ENCODE measurements at places on chromosomes 16 and 17.
A peak's percentile ranks its signal among the peaks of the same experiment; 100 is the strongest.

GRCh38 chr16:54690710-54691109 lies 240.0 kb upstream of the IRX5 start:
- no peak for DNase-seq

- DNase-seq, result peak; percentile 82
Observed at GRCh38 chr16:87636050-87636684, 33.9 kb downstream of the JPH3 start.

DNA sequence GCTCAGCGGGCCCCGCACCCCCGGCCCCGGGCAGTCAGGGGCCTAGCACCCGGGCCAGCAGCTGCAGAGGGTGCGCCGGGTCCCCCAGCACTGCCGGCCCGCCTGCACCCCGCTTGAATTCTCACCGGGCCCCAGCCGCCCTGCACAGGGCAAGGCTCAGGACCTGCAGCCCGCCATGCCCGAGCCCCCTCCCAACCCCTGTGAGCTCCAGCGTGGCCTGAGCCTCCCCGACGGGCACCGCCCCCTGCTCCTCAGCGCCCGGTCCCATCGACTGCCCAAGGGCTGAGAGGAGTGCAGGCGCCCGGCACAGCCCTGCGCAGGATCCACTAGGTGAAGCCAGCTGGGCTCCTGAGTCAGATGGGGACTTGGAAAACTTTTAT lies 1.7 kb upstream of the BRCA1 start:
- peak; percentile 11 for DNase-seq

GRCh38 chr16:54928411-54929089 lies 2.1 kb upstream of the IRX5 start:
- DNase-seq, result no peak

DNA sequence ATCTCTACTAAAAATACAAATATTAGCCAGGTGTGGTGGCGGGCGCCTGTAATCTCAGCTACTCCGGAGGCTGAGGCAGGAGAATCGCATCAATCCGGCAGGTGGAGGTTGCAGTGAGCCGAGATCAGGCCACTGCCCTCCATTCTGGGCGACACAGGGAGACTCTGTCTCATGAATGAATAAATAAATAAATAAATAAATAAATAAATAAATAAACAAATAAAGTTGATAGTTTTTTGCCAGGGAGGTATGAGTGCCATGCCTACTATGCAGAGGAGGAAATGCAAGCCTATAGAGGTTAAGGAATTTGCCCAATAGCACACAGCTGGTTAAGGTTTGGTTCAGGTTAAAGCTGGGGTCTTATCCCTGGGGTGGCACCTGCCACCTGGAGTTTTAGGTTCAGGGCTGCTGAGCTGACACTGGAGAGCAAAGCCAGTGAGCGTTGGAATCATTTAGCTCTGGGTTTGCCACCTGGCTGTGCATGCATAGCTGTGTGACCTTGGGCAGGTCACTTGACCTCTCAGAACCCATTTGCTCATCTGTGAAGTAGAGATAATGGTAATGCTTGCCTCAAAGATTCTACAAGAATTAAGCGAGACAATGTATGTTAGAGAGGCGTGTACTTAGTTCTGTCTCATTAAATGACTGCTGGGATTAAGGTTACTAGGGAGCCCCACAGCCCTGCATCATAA lies 1.2 kb downstream of the OTOA start:
- DNase-seq, result no peak

DNA sequence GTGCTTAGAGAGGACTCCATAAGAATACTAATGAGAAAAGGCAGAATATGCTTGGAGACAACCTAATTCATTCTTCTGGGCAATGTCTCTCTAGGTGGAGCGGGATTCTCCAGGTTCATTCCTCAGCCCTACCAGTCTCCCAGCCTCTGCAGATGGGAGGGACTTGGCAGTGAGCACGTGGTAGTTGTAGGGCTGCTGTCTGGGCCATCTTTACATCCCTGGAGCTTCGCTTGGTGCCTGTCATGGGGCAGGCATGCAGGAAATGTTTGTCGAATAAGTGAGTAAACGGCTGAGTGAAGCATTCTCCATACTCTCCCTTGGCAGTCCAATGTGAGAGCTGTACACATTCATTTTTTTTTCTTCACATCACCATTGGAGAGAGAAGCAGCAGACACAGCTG lies 387.5 kb downstream of the UTP18 start:
- no peak for DNase-seq

DNA sequence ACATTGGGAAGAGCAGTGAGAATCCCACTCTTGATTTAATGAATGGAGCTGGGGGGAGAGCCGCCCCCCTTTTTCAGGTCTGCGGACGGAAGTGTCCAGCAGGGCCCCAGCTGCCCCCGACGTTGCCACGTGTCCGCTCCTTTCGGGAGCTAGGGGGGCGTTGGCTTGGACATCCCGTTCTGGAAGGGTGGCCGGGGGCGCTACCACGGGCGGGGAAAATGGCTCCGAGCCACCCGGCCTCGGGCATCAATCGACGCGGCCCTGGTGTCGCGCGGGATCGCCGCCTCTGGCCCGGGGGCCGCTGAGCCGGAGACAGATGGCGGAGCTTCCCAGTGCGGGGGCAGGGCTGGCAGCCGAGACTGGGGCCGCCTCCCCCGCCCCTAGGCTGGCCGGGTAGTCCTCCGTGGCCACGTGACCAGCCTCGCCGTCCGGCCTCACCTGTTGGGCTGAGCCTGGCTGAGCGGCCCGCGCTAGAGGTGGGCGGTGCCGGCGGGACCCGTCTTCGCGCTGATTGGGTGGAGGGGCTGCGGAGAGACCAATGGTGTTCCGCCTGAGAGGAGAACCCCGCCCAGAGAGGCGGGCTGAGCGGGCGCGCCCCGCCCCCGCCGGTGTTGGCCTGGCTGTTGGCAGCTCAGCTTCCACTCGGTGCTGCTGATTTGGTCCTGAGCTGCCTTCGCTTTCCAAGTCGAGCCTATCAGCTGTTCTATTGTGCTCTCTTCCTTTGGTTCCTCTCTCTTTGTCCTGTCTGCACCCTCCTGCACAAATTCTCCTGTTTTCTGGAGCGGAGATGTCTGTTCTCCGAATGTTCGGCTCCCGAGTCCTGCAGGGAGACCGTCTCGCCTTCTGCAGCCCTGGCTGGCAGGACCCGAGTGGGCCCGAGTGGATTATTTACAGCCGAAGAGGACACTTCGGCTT lies 8.3 kb downstream of the HS3ST3B1 start:
- peak; percentile 85 for DNase-seq

- DNase-seq, result no peak
Observed at GRCh38 chr17:32847977-32848376, 28.9 kb downstream of the MYO1D start.

- DNase-seq, result peak; percentile 93
Observed at GRCh38 chr16:10876799-10877341, at the start of gene CIITA. TSS of gene CIITA (plus strand) at chr16:10877202. CDS start at chr16:10877331, 129 bp downstream.

DNA sequence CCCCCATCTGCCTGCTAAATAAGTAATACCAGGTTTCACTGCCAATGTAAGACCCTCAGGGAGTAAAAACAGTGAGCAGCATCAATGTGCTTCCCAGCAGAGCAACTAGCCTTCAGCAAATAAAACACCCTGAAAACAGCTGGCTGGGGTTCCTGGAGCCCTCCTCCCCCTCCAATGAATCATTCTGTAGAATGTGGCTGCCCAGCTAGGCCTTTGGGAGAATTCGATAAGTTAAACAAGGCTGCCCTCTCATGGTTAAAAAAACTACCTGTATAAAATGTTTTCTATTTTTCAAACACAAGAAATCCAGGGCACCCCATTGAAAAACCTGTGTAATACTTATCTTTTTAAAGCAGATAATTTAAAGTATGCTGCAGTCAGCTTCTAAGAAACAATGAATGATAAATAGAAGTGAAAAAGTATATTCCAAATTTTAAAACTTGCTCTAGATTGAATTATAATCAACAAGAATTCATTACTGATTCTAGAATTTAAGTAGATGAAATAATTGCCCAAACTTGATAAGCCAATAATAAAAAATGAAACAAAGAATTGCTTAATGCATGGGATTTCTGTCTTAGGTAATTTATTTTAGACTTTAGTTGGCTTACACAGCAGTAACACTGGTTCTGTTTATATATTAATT lies 9.4 kb upstream of the TOM1L1 start:
- DNase-seq, result no peak

DNA sequence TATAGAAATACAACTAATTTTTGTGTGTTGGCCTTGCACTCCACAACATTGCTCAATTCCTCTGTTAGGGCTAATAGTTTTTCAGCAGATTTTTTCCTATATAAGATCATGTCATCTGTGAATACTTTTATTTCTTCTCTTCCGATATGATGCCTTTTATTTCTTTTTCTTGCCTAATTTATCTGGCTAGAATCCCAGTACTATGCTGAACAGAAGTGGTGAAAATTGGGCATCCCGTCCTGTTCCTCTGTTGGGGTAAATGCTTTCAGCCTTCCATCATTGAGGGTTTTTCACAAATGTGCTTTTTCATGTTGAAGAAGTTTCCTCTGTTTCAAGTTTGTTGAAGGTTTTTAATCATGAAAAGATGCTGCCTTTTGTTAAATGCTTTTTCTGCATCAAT lies 22.7 kb upstream of the TNFRSF13B start:
- no peak for DNase-seq

DNA sequence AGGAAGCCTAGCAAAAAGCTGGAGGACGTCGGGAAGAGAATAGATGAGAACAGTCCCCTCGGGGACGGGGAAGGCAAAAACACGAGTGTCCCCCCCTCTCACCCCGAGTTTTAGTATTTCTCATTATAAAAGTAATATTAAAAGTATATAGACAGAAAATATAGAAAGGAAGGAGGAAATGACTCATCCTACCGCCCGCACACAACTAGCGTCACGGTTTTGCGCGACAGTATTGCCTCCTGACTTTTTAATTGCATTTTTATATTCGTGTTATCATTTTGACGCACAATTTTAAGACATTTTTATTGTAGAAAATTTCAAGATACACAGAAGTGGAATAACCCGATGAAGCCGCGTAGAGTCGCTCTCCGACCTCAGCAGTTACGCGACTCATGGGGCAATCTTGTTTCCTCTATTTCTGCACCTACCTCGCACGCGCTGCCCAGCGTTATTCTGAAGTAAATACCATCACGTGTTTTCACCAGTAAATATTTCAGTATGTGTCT lies 652 bp upstream of the SLC25A19 start:
- DNase-seq, result peak; percentile 88

DNA sequence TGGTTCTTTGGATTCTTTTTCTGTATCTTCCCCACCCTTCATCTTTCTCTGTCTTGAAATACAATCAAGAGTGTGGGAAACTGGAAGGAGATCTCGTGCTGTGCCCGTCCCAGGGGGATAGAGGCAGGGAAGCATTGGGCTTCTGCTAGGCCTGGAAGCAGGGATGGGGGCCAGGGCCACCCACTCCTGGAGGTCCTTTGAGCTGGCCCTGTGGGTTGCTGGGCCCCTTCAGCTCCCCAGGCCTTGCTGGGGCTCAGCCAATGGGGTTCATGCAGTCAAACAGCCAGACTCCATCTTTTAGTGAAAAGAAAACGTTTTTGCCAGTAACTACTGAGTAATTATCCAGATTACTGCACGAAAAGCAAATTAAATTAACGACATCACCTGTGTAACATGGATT lies 67.8 kb downstream of the CCDC182 start:
- no peak for DNase-seq

DNA sequence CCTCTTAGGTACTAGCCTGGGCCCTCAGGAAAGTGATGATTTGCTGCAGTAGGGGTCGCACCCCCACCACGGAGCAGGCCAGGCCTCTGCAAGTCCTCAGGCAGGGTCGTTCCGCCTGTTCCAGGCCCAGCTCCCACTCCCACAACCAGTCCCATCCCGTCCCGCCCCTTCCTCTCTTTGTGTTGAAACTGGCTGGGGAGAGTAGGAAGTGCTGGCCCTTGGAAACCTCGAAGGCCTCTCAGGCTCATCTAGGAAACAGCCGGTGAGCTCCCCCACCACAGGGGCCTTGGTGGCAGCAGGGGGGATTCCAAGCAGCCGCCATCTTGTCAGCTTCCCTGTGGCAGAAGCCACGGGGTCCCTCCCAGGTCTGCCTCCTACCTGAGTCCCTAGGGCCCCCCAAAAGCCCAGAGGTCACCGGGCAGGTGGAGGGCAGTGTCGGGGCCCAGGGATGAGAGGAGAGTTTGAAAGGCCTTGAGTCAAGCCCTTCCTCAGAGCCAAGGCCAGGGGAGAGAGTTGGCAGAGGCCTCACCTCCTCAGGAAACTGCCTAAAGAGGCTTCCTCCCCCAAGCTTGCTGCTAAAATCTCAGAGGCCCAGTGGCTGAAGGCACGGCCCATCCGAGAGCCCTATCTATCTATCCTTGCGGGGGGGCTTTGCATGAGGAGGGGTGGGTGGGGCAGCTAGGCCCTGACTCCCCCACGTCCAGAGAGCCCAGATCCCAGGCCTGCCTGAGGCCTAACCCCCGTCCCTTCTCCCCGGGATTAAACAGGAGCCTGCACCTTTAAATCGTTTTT lies 22.2 kb downstream of the MMP15 start:
- no peak for DNase-seq

GRCh38 chr16:74281300-74281699 lies 15.3 kb upstream of the PSMD7 start:
- no peak for DNase-seq

DNA sequence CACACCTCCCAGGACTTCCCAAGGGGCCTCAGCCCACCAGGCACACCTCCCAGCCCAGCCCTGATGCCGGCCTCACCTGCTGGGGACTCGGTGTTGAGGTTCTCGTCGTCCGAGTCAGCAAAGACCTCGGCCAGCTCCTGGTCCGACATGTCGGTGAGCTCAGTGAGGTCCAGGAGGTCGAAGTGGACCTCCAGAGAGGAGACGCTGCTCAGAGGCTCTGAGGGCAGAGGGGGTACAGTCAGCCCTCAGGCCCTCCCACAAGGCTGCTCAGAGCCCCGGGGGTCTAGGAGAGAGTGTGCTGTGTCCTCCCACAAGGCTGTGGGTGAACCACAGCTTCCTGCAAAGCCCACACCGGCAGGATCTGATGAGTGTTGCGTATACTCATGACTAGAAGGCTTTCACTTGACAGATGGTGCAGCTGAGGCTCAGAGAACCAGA lies 10.5 kb downstream of the DBNDD1 start:
- peak; percentile 90 for DNase-seq

GRCh38 chr16:87334651-87335624 lies 17.7 kb upstream of the C16orf95 start:
- DNase-seq, result no peak

- no peak for DNase-seq
Observed at GRCh38 chr17:57756951-57757350, 11.9 kb upstream of the CCDC182 start.

- no peak for DNase-seq
Observed at GRCh38 chr16:79264237-79265109, 336.1 kb downstream of the MAF start.

DNA sequence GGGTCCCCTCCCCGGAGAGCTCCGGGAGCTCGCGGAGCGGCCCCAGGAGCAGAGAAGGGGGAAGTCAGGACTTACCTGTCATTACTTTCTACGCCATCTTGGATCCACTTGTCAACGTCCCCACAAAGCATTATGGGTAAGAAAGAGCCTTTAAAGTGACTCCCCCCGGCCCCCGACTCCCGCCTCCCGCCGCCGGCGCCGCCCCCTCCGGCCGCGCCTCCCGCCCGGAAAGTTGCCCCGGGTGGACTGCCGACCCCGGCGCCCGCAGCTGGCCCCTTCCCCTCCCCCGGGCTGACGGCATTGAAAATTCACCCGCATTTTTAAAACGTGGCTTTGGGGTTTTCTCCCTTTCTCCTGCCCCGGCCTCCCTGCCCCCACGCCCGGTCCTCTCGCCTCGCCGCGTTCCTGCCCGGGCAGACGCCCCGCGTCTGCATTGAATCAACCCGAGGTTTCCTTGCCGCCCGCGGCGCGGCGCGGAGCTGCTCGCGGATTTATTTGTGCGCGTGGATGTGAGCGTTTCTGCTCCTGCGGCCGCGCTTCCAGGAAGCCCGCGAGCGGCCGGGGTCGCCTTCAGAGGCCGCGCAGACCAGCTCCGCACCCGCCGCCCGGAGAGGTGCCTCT lies at the start of gene HELZ:
Gene HELZ, minus strand, starts transcription at position 124 of the 621 bp plus-strand sequence. CDS start 26,392 bp downstream, outside the sequence.
- peak; percentile 87 for DNase-seq

All from B cell (primary cell).